ENCODE measurements at places on chromosomes 2 and 18.

GRCh38 chr18:58247363-58247834 is 203.4 kb downstream of the NEDD4L start:
- DNase-seq = no peak

GRCh38 chr2:113206251-113206650 is 32.5 kb downstream of the PSD4 start:
- no peak for DNase-seq

DNA sequence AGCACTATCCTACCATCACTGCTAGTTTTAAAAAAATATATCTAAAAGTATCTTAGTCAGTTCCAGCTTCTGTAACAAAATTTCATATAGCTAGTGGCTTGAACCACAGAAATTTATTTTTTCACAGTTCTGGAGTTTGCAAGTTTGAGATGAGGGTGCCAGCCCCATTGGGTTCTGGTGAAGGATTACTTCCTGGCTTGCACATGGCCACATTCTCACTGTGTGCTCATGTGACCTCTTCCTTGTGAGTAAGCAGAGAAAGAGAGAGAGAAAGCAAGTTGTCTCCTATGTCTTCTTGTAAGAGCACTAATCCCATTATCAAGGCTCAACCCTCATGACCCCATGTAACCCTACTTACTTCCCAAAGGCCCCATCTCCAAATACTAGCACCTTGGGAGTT is 158.9 kb downstream of the DOK6 start:
- DNase-seq = no peak

DNA sequence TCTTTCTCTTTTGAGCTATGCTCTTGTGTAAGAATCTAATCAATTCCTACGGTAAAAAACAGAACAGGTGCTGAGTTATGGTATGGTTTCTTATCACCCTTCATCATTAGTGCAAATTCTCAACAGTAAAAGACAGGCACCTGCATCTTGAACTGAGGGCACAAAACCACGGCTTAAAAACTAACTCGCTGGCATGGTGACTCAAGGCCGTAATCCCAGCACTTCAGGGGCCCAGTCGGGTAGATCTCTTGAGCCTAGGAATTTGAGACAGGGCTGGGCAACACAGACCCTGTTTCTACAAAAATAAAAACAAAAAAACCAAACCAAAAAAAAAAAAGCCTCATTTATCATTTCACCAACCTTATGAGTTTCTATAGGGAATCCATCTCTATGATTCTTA is 33.3 kb downstream of the THAP4 start:
- no peak for DNase-seq

GRCh38 chr18:9328776-9329175 is 5.8 kb upstream of the TWSG1 start:
- DNase-seq = no peak

DNA sequence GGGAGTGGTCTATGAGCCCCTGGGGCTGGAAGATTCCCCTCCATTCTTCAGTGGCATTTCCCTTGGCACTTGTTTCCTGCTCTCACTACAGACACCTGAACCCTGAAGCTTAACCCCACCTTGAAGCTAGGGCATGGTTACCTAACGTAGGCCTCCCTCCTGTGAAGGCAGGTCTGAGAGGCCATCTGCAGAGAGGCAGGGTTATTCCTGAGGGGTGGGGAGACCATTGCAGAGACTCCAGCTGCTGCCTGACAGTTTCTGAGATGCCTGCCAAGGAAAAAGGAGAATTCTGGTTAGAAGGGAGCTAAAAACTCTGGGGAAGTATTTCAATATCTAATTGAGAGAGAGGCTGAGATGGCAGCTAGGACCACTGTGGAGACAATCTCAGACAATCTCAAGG is 119.3 kb upstream of the NDUFV2 start:
- no peak for DNase-seq

DNA sequence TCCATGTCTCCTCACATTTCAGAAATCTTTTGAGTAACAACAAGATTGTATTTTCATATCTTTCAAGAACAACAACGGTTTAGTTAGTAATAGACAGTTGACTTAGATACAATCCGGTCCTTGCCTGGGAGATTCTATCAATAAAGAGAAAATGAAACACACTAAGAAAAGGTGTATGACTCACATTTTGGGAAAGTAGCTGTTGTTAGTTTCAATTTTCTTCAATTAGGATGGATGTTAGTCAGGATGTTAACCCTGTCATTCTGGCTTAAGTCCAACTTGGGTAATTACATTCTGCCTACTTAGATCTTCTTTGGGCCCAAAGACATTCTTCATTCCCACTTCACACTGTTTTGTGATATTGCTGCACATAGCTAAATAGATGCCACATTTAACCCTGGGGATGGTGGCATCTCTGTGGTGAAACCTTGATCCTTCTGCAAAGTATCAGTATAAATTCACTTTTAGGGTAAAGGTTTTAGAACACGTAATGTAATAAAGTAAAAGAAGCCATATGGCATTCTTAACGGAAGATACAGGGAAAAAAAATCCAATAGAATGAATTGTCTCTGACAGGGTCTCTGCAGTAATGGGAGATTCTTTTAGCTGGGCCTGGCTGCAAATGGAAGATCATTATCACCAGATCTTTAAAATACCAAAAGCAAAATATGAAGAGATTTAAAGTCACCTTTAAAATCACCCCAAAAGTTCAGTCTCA is 365.5 kb downstream of the FIGN start:
- DNase-seq = no peak

DNA sequence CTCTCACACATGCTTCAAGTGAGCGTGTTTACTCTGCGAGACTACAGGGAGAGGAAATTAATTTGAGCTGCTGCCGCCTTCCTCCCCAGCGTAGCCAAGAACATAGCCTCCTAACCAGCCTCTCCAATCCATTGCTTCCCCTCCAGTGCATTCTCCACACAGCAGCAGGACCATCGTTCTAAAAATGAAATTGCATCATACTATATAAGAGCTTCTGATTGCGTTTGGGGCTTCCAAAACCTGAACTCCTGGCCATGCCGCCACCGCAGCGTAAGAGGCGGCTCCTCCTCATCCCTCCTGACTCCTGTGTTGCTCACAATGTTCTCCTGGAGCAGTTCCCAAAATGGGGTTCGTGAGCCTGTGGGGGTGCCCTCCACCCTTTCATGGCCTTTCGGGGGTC is 142.1 kb downstream of the MYT1L start:
- DNase-seq = peak; percentile 23

DNA sequence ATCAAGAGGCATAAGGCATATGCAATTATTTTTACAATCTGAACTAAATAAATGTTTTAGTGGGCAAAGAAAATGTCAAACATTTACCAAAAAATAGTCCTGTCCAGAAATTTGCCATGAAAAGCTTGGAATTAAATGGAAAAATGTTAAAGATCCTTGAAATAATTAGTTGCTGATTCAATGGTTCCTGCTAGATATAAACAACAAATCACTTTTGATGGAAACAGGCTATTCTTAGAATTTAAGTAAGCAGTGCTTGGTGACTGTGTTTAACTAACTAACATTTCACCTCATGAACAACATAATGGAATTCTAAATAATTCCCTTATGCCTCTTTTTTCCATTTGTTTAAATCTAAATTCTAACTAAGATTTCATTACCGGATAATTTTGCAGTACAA is 3.9 kb downstream of the RND3 start:
- no peak for DNase-seq

All from SHP77 treated with DMSO at 0.1 percent for 48 hours (cell line).